Activated naive CD8-positive, alpha-beta T cell treated with anti-CD3 and anti-CD28 coated beads, Interleukin-2, amount 50 U/mL, for 16 hours (primary cell): ENCODE measurements at places on chromosomes 1 and 21.

DNA sequence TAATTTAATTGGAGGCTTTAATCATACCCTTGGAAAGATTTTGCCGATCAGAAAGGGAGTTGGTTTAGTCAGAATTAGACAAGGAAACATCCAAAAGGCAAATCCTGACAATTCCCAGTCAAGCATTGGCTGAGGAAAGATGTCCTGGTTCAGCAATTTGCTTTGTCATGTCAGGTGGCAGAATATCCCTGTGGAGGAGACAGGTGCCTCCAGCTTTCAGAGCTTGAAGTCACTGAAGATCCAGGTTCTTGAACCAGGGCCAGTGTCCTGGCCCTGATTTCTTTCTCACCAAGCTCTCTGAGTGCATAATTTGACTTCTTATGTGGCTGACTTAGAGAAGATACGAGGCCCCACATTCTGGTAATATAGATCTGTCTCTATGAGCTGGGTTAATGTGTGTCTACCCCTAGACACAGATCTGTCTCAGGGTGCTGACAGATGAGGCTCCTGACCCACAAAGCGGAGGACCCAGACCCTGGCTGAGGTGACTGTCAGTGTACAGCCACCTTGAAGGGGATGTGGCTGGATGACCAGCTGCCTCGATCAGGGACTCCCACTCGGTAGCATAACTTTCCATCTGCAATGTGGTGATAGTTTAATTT is 118.9 kb downstream of the HHAT start:
- no peak for DNase-seq

- peak; percentile 52 for DNase-seq
Observed at GRCh38 chr1:245153081-245153551, 1.7 kb upstream of the KIF26B start.

- DNase-seq, result no peak
Observed at GRCh38 chr1:14850563-14850962, 252.1 kb downstream of the KAZN start.

- no peak for DNase-seq
Observed at GRCh38 chr1:41880950-41881885, 37.5 kb downstream of the HIVEP3 start.

- no peak for DNase-seq
Observed at GRCh38 chr1:70385477-70385876, 25.6 kb upstream of the CTH start.

- DNase-seq, result no peak
Observed at GRCh38 chr1:160685266-160685665, 26.4 kb downstream of the CD48 start.

- DNase-seq, result no peak
Observed at GRCh38 chr21:40270047-40270446, 402.8 kb downstream of the PCP4 start.

DNA sequence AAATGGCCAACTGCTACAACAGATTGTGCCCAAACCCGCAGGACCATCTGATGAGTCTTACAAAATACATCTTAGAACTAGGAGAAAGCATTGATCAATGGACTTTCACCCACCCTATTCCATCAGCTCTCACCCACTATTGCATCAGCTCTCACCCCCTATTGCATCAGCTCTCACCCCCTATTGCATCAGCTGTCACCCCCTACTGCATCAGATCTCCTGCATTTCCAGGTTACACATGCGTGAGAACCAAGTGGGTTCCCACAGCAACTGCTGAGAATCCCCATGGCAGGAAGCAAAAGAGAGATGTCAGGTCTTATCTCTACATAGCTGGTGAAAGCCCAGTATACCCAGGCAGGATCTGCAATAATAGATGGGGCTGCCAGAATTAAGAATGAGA is 533.5 kb downstream of the LTN1 start:
- DNase-seq, result no peak

- no peak for DNase-seq
Observed at GRCh38 chr1:198123133-198123532, 33.7 kb upstream of the NEK7 start.

- no peak for DNase-seq
Observed at GRCh38 chr1:96980448-96980847, 258.9 kb downstream of the PTBP2 start.

- peak; percentile 58 for DNase-seq
Observed at GRCh38 chr1:27300341-27301051, 21.5 kb upstream of the TMEM222 start.

- DNase-seq, result no peak
Observed at GRCh38 chr1:29043274-29043965, 80.3 kb downstream of the TMEM200B start.

- no peak for DNase-seq
Observed at GRCh38 chr1:85984636-85985035, 171.9 kb downstream of the COL24A1 start.

- no peak for DNase-seq
Observed at GRCh38 chr1:167973832-167974231, 37.0 kb upstream of the MPC2 start.

DNA sequence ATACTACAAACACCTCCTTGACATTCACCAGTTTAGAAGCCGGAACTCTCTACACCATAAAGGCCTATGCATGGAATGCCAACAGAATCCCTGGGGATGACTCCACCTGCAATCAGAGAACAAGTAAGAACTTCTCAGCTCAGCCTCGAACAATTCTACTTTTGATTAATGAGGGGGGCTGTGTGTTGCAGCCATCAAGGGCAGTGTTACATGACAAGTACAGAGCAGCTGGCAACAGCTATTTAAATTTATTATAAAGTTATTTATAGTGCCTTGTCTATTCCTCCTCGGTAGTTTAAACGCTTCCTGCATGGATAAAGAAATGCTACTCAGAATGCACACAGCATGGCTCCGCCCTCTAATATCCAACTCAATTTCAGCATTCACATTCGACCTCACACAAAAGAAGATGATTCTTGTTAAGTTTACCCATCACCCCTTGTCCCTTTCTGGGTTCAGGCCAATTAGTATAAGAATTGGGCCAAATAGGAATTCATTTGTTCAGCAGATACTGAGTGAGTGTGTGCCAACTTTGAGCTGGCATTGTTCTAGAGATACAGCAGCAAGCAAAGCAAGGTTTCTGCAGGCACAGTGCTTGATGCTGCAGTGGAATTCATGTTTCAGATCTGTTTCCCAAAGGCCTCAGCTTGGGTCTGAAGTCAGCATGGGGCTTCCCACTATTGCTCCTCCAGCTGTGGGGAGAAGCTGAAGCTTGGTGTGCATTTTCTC is 6.4 kb downstream of the FNDC7 start:
- no peak for DNase-seq

DNA sequence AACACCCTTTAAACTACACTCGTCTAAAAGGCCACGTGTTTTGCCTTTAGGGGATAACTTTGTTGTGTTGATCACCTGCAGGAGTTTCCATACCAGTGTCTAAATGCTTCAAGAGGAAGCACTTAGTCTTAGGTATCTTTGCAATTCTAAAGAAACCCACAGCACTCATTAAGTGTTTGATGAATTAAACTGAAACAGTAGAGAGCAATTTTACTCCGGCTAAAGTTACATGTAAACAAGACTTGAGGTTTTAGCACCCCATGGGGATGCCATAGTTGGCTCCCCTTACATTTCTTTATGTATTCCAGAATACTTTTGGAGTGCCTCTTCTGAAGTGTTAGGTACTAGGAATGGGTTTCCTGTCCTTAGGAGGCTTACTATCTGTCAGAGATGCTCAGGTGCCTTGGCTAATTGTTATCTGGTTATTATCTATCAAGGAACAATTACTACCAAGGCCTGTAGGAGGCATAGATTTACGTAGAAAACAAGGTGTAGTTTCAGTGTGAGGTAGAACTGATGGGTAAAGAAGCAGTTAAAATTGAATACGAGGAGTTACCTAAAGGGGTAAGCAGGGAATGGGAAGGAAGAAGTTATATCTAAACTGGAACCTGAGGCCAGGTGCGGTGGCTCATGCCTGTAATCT is 176.8 kb upstream of the SAMSN1 start:
- DNase-seq, result no peak

DNA sequence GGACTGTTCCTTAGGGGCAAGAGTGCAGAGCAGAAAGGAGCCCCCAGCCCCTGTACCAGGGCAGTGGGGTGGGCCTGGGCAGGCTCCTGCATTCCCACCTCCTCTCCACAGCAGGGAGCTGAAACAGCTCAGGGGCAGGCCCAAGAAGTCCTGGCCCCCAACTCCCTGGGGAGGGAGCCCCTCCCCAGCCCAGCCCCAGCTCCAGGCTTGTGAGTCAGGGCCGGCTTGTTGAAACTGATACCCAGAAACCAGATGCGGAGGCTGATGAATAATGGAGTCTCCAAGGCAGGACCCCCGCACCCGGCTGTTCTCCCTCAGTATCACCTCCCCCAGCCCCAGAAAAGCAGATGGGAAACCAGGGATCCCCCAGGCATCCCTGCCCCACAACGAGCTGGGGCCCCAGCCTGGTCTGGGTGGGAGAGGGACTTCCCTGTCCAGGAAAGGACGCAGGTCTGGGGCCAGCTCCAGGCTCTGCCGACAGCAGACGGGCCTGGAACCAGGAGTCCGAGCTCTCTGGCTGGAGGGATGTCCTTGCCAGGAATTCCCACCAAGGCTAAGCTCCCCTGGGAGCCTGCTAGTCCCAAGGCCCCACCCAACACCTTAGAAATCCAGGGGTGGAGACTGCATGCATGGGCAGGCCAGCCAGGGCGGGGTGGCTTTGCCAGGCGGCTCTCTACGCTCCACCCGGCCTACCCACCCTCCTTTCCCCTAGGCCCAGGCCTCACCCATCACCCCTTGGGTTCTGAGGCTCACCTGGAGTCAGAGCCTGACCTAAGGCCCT is 2.7 kb downstream of the PLEKHG5 start:
- no peak for DNase-seq

- no peak for DNase-seq
Observed at GRCh38 chr1:82593561-82593960, 792.8 kb downstream of the ADGRL2 start.

- DNase-seq, result no peak
Observed at GRCh38 chr1:225179686-225180085, 248.2 kb downstream of the LBR start.

DNA sequence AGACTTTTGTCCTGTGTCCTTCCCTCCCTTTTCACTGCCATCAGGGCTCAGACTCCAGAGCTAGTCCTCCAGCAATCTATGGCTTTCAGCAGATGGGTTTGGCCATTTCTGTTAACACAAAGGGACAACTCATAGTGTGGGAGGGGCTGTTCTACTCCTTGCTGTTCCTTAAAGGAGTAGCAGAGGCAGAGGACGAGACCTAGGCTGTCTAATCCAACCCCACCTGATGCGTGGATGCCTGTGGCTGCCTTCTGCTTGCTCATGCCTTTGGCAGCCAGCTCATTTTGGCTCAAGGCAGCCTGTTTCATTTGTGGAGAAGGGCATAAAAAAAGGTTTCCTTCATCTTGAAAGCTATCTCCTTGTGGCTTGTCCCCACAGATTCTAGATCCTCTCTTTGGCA is 27.0 kb downstream of the MFSD2A start:
- no peak for DNase-seq

DNA sequence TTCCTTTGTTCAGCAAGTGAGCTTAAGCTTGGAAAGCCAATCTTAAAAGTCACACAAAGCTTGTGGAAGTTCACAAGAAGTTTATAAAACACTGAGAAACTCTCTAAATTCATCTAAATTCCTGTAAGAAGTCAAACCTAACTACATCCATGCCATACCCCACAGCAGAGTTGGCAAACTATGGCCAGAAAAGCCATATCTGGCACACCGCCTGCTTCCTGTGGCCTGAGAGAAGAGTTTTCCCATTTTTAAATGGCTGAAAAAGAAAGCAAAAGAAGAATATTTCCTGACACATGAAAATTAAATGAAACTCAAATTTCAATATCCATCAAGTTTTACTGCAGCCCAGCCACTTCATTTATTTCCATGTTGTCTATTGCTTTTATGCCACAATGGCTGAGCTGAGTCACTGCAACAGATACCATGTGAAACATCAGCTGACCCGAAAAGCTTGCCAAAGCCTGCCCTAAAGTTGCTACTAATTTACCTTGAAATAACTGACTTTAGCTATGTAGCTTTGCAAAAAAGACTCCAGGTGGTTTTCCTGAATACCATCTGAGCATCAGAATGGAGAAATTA is 237.1 kb downstream of the SLC45A1 start:
- DNase-seq, result no peak

- no peak for DNase-seq
Observed at GRCh38 chr1:176501599-176501998, 38.6 kb downstream of the PAPPA2 start.

DNA sequence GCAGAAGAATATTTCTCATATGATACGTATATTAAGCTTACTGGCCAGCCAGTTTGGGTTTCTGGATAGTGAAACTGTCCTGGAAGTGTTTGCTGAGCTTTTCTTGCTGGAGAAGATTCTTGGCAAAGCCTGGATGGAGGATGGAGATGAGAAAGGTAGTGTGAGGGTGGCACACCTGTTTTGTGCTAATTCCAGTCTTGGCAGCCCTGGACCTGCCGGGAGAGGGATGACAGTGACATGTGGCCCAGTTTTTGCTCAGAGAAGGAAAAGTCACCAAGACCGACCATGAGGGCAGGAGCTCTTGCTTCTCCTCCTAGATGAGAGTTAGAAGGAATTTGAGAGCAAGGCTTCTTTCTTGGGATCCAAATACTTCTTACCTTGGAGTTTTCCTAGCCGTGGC is 34.1 kb downstream of the DOP1B start:
- DNase-seq, result no peak

- DNase-seq, result no peak
Observed at GRCh38 chr1:166888373-166889111, 12.5 kb upstream of the TADA1 start.

- DNase-seq, result no peak
Observed at GRCh38 chr1:43978551-43979260, at the start of gene B4GALT2. Gene B4GALT2, plus strand, starts transcription at chr1:43979210. Its CDS starts 1,951 bp downstream, at chr1:43981161.

GRCh38 chr1:26138974-26139558 is 19.8 kb upstream of the FAM110D start:
- no peak for DNase-seq

GRCh38 chr1:66642992-66643391 is 109.0 kb downstream of the SGIP1 start:
- DNase-seq, result no peak

- DNase-seq, result no peak
Observed at GRCh38 chr1:172167796-172168596, 252.5 kb upstream of the C1orf105 start.

GRCh38 chr1:99173282-99173681 is 91.0 kb upstream of the PLPPR4 start:
- no peak for DNase-seq

- no peak for DNase-seq
Observed at GRCh38 chr1:28751315-28752060, 14.7 kb downstream of the YTHDF2 start.
